Activated CD4-positive, CD25-positive, alpha-beta regulatory T cell treated with anti-CD3 and anti-CD28 coated beads, Interleukin-2, amount 50 U/mL, for 16 hours (primary cell): ENCODE measurements at places on chromosomes 12 and 14.

GRCh38 chr14:67820428-67820971 is 921 bp downstream of the RAD51B start:
- DNase-seq = no peak

DNA sequence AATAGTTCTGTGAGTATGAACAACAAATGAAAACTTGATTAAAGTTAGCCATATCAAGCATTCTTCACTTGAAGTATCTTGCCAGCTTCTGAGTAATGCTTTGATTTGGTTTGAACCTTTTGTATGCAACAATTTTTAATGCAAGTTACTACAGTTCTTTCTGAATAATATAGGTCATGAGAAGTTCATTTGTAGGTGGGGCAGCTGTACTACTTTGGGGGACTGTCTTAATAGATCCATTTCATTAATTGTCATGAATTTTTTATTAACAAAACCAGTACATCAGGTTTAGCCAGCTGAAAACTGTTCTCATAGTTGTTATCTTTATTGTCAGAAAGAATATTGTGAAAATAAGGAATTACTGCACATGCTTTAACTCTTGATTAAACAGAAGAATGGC is 142.7 kb downstream of the FOXA1 start:
- DNase-seq = no peak

GRCh38 chr14:51960866-51961265 is 28.5 kb upstream of the RTRAF start:
- no peak for DNase-seq

DNA sequence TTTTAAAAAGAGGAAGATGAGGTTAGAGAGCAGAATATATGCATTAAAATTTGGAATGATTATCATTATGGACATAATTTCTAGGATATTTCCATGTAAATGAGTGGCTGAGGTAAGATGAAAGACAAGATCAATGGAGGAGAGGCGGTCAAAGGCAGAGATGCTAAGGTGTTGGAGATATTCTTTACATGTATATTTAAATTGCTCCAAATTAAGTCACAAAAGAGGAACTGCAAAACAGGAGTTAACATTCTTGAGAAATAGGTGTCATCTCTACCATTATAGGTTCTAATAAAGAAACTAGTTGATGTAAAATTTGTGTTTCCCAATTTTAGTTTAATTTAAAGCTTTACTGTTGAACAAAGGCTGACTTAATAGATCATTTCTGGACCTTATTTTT is 268.5 kb upstream of the PPFIA2 start:
- DNase-seq = no peak

DNA sequence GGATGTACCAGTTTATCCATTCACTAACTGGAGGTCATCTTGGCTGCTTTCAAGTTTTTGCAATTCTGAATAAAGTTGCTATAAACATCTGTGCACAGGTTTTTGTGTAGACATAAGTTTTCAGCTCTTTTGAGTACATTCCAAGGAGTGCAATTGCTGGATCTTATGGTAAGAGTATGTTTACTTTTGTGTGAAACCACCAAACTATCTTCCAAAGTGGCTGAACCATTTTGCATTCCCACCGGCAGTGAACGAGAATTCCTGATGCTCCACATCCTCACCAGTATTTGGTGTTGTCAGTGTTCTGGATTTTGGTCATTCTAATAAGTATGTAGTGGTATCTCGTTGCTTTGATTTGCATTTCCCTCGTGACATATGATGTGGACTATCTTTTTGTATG is 150.5 kb upstream of the BCL2L14 start:
- DNase-seq = no peak

GRCh38 chr12:8958066-8958465 is 8.6 kb upstream of the M6PR start:
- no peak for DNase-seq

DNA sequence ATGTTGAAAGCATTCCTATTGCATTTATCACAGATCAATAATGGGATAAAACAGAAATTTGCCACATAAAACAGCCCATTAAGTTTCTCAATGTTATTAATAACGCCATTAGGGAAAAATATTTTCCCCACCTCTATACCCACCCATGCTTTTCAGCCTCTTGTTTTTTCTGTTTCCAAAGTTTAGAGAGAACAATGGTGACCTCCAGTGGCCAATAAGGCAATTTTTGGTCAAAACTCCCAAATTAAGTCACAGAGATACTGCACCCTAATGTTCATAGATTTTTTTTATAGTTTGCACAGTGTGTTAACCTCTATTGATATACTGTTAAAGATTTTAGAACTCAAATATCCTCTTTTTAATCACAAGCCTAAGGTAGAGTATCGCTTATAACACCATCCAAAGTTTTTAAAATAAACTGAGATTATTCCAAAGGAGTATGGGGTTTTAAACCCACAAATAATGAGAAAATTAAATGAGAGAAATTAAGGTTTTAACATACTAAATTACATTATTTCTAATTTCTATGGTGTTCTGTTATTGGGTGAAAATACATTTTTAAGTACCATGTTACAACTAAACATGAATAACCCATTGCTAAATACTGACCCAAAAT is 184.7 kb upstream of the DCN start:
- no peak for DNase-seq

GRCh38 chr12:109578330-109578927 is 4.8 kb downstream of the MVK start:
- DNase-seq = no peak

GRCh38 chr14:104585966-104586697 is 6.6 kb downstream of the C14orf180 start:
- no peak for DNase-seq

GRCh38 chr12:123227581-123228258 is 5.2 kb downstream of the MPHOSPH9 start:
- DNase-seq = no peak

GRCh38 chr12:54368025-54368708 is 3.9 kb upstream of the GPR84 start:
- DNase-seq = no peak

- DNase-seq = no peak
Measured at GRCh38 chr12:4881266-4882064, 28.2 kb upstream of the KCNA1 start.
